ENCODE measurements at places on chromosomes 16 and 17.

DNA sequence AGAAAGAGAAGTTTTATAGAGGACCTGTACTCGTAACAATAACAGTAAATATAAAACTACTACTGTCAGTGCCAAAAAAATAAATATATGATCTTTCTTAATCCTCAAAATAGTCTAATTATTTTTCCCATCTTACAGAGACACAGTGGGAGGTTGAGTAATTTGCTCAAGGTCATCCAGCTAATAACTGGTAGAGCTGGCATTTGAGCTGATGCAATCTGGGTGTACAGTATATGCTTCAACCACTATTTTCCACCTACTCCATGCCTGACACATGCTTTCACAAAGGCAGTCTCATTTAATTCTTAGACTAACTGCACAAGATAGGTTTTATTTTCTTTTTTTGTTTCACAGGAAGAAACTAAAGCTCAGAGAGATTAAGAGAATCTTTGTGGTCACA, 33.6 kb downstream of the PIGL start:
- no peak for DNase-seq

DNA sequence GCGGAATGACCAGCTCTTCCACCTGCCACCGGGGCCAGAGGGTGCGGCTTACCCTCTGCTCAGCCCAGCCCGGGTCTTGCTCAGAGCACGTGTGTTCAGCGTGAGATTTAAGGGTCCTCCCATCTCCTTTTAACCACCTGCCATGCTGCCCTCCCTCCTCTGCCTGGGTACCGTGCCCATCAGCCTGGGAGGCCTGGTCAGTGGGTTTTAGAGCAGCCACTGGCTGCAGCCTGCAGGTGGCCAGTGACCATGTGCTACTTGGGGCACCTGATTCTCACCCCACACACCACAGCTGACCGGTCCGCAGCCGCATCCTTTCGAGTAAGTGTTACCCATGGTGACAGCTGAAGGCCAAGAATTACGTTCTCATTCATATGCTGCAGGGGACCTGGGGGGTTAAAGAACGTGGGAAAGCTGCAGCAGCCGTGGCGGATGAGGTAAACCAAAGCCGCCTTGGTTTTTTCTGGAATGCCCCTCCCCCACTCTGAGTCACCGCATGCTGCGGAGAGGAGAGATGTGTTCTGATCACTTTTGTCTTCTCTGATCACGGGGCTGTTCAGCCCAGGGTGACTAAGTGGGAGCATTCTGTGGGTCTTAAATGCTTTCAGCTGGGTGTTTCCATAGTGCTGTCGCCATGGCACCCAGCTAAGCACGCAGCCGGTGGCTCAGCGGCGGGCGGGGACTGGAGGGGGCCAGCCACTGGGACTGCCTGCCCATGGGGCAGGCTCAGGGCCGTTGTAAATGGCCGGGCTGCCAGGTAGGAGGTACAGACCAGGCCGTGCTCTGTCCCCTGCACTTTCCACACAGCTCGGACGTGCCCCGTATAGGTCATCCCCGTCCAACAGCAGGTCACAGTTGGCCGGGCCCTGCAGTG, 59.8 kb downstream of the BAIAP2 start:
- DNase-seq, result peak; percentile 100

GRCh38 chr17:47850692-47851573, at the start of gene SP6:
Gene SP6 (minus strand): TSS chr17:47851163. CDS start chr17:47848429, 2,734 bp downstream.
- DNase-seq, result peak; percentile 83

- peak; percentile 58 for DNase-seq
These were observed 167.1 kb upstream of the KIF2B start for GRCh38 chr17:53655591-53655990.

DNA sequence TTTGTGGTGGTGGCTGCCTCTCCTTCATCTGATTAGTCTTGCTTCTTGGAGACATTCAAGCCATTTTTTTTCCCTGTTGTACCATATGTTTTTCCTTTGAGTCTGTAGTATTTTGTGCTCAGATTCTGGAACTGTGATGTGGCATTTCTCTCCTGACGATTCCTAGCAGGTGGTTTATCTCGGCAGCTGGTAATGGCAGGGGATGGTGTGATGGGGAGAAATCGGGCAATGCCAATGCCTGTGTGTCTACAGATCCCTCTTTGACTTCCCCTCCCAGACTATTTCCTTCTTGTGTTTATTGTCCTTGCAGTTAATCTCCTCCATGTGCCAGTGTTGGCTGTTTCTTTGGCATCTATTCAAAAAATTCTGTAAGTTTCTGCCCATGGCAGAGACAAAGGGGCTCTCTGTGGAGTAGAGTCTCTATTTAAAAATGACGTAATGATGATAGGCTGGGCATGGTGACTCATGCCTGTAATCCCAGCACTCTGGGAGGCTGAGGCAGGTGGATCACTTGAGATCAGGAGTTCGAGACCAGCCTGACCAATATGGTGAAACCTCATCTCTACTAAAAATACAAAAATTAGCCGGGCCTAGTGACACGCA, 90.2 kb upstream of the ERCC4 start:
- no peak for DNase-seq

GRCh38 chr17:37359682-37360188, 16.1 kb upstream of the C17orf78 start:
- DNase-seq, result peak; percentile 47

GRCh38 chr17:68780596-68780995, 174.6 kb downstream of the ABCA8 start:
- no peak for DNase-seq

DNA sequence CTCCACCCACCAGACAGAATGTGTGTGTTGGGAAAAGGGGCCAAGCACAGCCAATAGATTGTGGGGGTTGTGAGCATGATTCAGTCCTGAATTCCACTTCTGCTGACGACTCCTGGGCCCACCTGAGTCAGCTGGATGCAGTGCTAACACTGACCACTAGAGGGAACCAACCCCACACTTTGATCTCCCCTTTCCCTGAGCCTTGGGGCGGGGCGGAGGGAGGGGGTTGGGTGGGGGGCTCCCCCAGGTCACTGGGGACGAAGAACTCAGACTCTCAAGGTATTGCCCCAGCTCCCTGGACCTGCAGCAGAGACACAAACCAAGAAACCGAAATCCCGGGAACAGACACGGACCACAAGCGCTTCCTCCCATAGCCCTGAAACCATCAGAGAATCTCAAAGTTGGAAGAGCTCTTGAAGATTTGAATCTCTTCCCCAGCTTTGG, 621 bp upstream of the CSHL1 start:
- peak; percentile 22 for DNase-seq

DNA sequence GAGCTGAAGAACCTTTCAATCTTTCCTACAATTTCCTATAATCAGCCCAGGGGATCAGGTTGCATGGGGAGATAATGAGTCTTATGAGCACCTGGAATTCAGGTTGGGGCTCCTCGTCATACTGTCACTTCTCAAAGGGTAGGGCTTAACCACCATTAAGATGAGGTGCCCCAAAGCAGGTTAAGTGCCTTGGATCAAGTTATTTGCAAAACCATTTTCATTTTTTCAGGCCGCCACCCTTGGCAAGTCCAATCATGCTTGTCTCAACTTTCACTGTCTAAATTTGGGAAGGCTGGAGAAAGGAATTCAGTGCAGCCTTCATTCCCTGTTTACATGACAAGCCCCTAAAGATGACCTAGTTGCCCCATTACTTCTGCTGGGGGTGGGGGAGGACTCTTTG, 44.9 kb upstream of the TANGO6 start:
- DNase-seq, result no peak

- no peak for DNase-seq
These were observed 55.9 kb downstream of the WDR45B start for GRCh38 chr17:82592289-82592766.

DNA sequence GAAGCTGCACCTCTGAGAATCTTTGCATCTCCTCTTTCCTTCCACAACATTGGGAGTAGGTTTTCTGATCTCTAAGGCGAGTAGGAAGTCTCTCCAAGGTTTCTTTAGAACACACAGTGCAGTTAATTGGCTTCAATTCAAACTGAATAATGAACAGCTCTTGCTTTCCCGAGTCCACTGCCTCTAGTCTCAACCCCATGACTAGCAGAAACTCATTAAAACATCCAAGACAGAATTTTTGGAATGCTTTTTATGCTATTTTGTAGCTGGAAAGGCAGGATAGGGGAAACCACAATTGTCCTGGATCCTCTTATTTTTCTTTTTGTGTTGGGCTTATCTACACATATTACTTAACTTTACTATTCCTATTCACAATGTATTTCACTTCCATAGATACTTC, 206.6 kb downstream of the CDH8 start:
- no peak for DNase-seq

DNA sequence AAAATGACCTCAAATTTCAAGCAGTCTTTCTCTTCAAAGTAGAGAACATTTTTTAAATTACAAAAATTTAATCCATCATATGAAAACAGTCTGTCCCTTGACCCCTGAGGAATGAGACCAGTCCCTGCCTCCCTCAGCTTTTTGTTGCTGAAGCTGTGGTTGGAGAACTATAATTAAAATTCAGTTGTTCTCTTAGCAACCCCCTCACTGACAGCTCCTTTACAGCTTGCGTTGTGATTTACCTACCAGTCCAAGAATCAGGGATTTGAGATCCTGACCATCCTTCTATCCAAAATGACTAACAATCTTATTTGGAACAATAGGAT, 29.8 kb downstream of the LYRM1 start:
- DNase-seq, result no peak

GRCh38 chr17:17446666-17447155, 30.1 kb upstream of the MED9 start:
- DNase-seq, result no peak

DNA sequence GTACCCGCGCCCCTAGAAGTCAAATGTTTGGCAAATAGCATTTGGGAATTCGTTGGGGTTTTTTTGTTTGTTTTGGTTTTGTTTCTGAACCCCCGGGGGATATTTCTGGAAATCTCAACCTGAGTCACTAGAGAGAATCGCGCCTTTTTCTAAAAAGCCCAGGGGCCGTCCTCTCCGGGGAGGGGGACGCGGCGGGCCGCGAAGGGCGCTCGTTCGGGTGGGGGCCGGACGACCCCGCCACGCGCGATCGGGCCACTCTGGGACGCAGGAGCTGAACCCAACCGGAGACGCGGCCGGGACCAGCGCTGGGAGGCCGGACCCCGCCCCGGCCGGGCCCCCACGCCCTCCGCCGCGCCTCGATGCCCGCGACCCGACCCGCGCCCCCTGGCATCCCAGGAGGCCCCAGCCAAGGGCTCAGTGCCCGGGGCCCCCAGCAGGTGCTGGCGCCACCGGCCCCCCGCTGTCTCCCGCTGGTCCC, 302 bp downstream of the LITAF start:
- no peak for DNase-seq

- DNase-seq, result no peak
These were observed 544.5 kb upstream of the CDH11 start for GRCh38 chr16:65666132-65666941.

GRCh38 chr16:86882586-86883280, 304.4 kb downstream of the FOXL1 start:
- DNase-seq, result peak; percentile 82

GRCh38 chr17:62808576-62808970, 459 bp upstream of the MARCHF10 start:
- no peak for DNase-seq

- no peak for DNase-seq
These were observed 16.6 kb downstream of the TUBD1 start for GRCh38 chr17:59876107-59876506.

- no peak for DNase-seq
These were observed 41.3 kb upstream of the MNT start for GRCh38 chr17:2442166-2442565.

GRCh38 chr16:49748322-49748721, 107.6 kb downstream of the ZNF423 start:
- DNase-seq, result peak; percentile 53

DNA sequence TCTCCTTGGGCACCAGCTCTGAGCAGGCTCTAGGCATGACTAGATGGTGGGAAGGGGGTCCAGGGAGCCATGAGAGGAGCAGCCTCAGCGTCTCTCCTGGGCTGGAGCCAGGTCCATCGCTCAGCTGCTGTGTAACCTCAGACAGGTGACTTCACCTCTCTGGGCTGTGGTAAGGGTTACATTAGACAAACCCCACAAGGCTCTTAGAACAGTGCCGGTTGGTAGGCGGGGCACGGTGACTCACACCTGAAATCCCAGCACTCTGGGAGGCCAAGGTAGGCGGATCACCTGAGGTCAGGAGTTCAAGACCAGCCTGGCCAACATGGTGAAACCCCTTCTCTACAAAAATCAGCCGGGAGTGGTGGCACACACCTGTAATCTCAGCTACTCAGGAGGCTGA, 18.1 kb upstream of the NPTX1 start:
- DNase-seq, result no peak

DNA sequence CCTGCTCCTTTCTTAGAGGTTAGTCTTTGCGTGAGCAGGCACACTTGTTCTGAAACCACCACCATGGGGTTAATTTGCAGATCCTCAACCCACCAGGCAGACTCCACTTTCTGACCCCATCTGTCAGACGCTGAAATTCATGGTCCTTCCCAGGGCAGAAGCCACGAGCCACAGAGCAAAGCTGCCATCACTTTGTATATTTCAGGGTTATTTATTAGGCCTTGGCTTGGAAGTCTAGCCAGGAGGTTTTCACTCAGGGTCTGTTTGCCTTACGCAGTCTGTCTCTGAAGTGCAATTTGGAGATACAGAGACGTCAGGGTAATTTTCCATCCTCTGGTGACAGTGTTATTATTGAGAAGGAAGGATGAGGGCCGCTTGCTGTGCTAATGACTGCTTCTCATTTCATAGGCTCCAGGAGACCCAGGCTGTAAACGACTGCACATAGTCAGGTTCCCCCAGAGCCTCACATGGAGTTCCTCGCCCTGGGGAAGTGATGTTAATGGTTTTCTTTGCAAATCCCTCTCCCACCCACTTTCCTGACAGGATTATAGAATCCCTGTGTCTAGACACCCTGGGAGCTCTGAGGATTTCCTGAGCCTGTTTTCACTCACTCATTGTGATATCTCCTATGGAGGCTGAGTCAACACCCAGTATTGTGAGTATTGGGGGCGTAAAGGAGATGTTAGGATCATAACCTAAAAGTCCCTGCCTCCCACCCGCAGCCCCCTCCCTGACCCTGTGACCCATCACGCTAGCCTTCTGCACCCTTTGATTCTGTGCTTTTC, 269.0 kb downstream of the ABCC12 start:
- no peak for DNase-seq

- DNase-seq, result no peak
These were observed 14.6 kb upstream of the HSBP1 start for GRCh38 chr16:83793179-83793578.

DNA sequence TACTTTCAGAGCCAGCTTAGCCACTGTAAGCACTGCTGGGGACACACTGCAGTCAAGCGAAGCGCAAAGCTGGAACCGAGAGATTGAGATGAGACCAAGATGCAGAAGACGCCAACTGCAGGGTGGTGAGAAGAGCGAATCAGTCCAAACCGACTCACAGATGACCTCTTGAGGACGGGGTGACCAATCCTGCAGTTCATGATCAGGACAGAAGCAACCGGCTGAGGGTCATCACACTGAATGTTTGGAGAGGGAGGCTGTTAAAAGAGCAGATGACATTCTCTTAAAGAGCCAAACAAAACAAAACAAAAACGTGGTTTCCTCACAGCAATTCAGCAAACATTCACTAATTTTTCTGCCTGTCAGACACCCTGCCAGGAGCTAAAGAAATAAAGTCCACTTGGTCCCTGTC, 8.5 kb downstream of the HASPIN start:
- DNase-seq, result no peak
